ENCODE measurements at places on chromosomes 1 and 21. TPM values are rescaled to one million over a fixed set of nuclear protein-coding genes. Genes with fewer than 3 reads are reported as not detected.

ASTN1 gene
- 1.2 TPM for total RNA-seq

NUDT4B gene
- total RNA-seq, result 30.9 TPM

GBP7 gene
- not detected for total RNA-seq

CFAP57 gene
- 22.9 TPM for total RNA-seq

- DNase-seq, result no peak
- H3K4me3 ChIP-seq, result no peak overlapping the region
- H3K27me3 ChIP-seq, result no peaks in the 10 kb centered on the region
- H3K27ac ChIP-seq, result no peak overlapping the region
These were observed 3.6 kb upstream of the LCE5A start for GRCh38 chr1:152506899-152507498.

DNA sequence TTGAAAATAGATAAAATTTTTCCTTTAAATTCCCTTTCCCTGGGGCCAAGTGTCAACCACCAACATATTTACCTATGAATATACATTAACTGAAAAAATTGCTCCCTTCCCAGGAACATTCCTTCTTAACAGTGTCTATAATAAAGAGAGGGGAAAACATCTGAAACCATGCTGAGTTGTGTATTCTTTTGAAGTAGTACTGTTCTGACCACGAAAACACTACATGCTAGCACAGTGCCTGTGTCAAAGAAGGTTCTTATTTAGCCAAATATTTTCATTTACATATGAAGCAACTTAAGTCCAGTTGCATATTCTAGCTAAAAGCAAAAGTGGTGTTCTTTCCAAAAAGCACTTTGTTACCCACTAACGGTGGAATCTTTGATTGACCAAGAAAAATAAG, 311.2 kb downstream of the VAV3 start:
- H3K36me3 ChIP-seq, result no peaks in the 10 kb centered on the region
- no peak overlapping the region for H3K27ac ChIP-seq
- DNase-seq, result no peak
- H3K27me3 ChIP-seq, result no peaks in the 10 kb centered on the region

DNA sequence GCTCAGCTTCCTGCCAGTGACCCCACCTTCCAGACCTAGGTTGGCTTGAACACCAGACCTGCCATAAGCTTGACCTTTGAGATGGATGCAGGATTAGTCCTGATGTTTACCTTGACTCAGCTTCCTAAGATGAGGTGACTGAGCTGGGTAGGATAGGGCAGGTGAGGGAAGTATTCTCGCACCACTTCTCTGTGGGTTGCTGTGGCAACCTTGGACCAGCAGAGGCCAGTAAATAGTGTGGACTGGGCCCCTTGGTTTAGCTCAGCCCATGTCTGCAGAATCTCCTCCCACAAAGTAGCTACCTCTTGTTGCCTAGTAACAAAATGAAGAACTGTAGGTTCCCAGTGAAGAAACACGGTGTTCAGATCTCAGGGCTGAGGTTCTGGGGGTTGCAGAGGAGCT, 8.4 kb downstream of the RPS6KA1 start:
- H3K27me3 ChIP-seq, result no peaks in the 10 kb centered on the region
- DNase-seq, result peak; percentile 48
- no peak overlapping the region for H3K4me3 ChIP-seq
- no peaks in the 10 kb centered on the region for H3K36me3 ChIP-seq

GRCh38 chr1:235954306-235955283, 87.9 kb upstream of the LYST start:
- H3K27ac ChIP-seq, result no peak overlapping the region
- no peak for DNase-seq
- no peaks in the 10 kb centered on the region for H3K4me1 ChIP-seq

GRCh38 chr1:167665469-167665868, 35.4 kb downstream of the RCSD1 start:
- H3K4me1 ChIP-seq, result peaks cover 18% of the 10 kb centered on the region
- no peak overlapping the region for H3K27ac ChIP-seq
- no peak overlapping the region for H3K4me3 ChIP-seq
- H3K36me3 ChIP-seq, result no peaks in the 10 kb centered on the region

GRCh38 chr1:70993798-70994197, 53.8 kb downstream of the PTGER3 start:
- no peak overlapping the region for H3K27ac ChIP-seq
- no peaks in the 10 kb centered on the region for H3K4me1 ChIP-seq
- DNase-seq, result no peak

GRCh38 chr1:10733474-10734366, 62.7 kb downstream of the CASZ1 start:
- DNase-seq, result no peak
- no peaks in the 10 kb centered on the region for H3K36me3 ChIP-seq
- no peaks in the 10 kb centered on the region for H3K27me3 ChIP-seq

- DNase-seq, result no peak
- H3K4me3 ChIP-seq, result no peak overlapping the region
- no peaks in the 10 kb centered on the region for H3K36me3 ChIP-seq
- H3K27me3 ChIP-seq, result no peaks in the 10 kb centered on the region
- H3K27ac ChIP-seq, result peak overlapping the region; percentile 80
These were observed 106.4 kb downstream of the ETS2 start for GRCh38 chr21:38912102-38912629.

- no peaks in the 10 kb centered on the region for H3K27me3 ChIP-seq
- no peak overlapping the region for H3K27ac ChIP-seq
- no peaks in the 10 kb centered on the region for H3K36me3 ChIP-seq
- no peak for DNase-seq
- H3K4me3 ChIP-seq, result no peak overlapping the region
These were observed 335.9 kb downstream of the RGS7 start for GRCh38 chr1:241020851-241021697.

Measured in testis (tissue), 5 donors.